ENCODE measurements at places on chromosomes 1 and 21. TPM values are rescaled to one million over a fixed set of nuclear protein-coding genes. Genes with fewer than 3 reads are reported as not detected.

- peak overlapping the region; percentile 72 for H3K4me3 ChIP-seq
- H3K27me3 ChIP-seq: no peaks in the 10 kb centered on the region
- peaks cover 4% of the 10 kb centered on the region for H3K36me3 ChIP-seq
- DNase-seq: peak; percentile 52
- H3K27ac ChIP-seq: peak overlapping the region; percentile 83
These were observed 7.6 kb downstream of the GPR37L1 start for GRCh38 chr1:202130297-202130721.

CD5L gene
- total RNA-seq: not detected

- H3K27me3 ChIP-seq: no peaks in the 10 kb centered on the region
- H3K36me3 ChIP-seq: peaks cover 12% of the 10 kb centered on the region
- H3K4me1 ChIP-seq: peaks cover 45% of the 10 kb centered on the region
- peak overlapping the region; percentile 43 for H3K27ac ChIP-seq
These were observed 112.9 kb upstream of the IPO9 start for GRCh38 chr1:201715801-201716741.

F3 gene
- total RNA-seq: 4.6 TPM

DNA sequence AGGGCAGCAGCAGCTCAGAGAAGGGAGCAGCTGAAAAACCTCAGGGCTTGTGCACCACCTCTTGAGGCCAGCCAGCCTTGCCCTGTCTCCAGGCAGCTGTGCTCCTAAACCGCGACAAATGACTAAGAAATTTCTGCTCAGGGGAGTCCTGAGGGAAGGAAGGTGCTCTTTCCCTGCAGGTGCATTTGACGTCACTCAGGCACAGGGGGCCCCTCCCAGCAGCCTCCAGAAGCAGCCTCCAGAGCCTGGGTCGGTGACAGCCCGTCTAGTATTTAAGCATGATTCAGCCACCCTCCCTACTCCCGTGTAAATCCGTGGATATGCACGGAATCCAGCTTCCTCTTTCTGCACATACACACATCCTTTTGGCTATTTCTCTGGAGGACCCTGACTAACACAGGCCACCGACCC, 560.5 kb downstream of the KIF26B start:
- no peaks in the 10 kb centered on the region for H3K4me1 ChIP-seq
- no peaks in the 10 kb centered on the region for H3K27me3 ChIP-seq
- H3K27ac ChIP-seq: peak overlapping the region; percentile 72

- H3K27me3 ChIP-seq: no peaks in the 10 kb centered on the region
- H3K36me3 ChIP-seq: peaks cover 37% of the 10 kb centered on the region
These were observed 965.2 kb downstream of the TTLL7 start for GRCh38 chr1:83033682-83034081.

- no peaks in the 10 kb centered on the region for H3K36me3 ChIP-seq
- no peak overlapping the region for H3K4me3 ChIP-seq
- DNase-seq: no peak
- peak overlapping the region; percentile 76 for H3K27ac ChIP-seq
- no peaks in the 10 kb centered on the region for H3K27me3 ChIP-seq
- H3K4me1 ChIP-seq: peaks cover 10% of the 10 kb centered on the region
These were observed 100.7 kb upstream of the ATP1B1 start for GRCh38 chr1:169005776-169006175.

- H3K4me3 ChIP-seq: no peak overlapping the region
- peaks cover 10% of the 10 kb centered on the region for H3K4me1 ChIP-seq
- H3K27ac ChIP-seq: no peak overlapping the region
- peaks cover 7% of the 10 kb centered on the region for H3K27me3 ChIP-seq
- no peak for DNase-seq
- no peaks in the 10 kb centered on the region for H3K36me3 ChIP-seq
These were observed 23.1 kb downstream of the KIAA0040 start for GRCh38 chr1:175169286-175170018.

DNA sequence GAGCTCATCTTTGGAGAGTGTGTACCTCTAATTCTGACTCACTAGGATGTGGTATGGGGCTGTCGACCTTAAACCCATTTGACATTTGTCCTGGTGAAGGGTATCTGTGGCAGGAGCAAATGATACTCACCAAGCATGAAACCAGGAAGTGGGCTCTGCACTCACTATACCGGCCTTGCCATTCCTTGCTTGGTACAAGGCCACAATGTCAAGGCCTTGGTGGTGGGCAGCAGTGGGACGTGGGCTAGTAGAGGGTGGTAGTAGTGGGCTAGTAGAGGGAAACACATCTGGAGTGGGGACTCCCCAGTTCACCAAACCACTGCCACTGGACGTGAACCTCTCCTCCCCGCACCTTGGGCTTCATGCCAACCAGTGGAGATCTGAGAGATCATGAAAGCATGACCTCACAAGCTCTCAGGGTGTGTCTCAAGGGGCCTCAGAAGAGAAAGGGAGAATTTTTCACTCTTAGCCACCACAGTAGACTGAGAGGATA, 11.5 kb downstream of the TNFSF4 start:
- no peak overlapping the region for H3K4me3 ChIP-seq
- no peak for DNase-seq
- no peaks in the 10 kb centered on the region for H3K36me3 ChIP-seq
- no peak overlapping the region for H3K27ac ChIP-seq
- H3K4me1 ChIP-seq: no peaks in the 10 kb centered on the region

GLMN gene
- total RNA-seq: 24.8 TPM

KCNJ6 gene
- 0.68 TPM for total RNA-seq

- DNase-seq: no peak
- no peaks in the 10 kb centered on the region for H3K36me3 ChIP-seq
- no peak overlapping the region for H3K4me3 ChIP-seq
- H3K27me3 ChIP-seq: no peaks in the 10 kb centered on the region
These were observed 93.4 kb upstream of the KCNK1 start for GRCh38 chr1:233520261-233521191.

TSPEAR gene
- total RNA-seq: not detected

DNA sequence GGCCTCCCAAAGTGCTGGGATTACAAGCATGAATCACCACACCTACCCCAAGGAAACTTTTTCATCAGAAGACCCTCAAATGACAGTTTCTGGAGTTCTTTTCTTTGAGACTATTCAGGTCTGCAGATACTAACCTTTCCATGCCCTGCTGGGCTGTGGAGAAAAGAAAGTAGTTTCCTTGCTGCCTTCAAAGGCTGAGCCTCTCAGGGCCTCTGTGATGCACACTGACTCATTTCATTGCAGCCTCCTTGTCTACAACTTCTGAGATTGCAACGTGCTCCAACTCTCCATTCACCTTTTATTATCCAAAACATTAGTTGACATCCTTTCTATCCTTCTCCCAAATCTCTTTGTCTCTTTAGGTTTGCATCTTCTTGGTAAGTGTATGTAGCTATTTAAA, 8.8 kb upstream of the SAMSN1 start:
- H3K27me3 ChIP-seq: no peaks in the 10 kb centered on the region
- H3K27ac ChIP-seq: no peak overlapping the region
- H3K4me1 ChIP-seq: no peaks in the 10 kb centered on the region
- no peak overlapping the region for H3K4me3 ChIP-seq

CYP4Z1 gene
- not detected for total RNA-seq

L1TD1 gene
- 10.1 TPM for total RNA-seq

DNA sequence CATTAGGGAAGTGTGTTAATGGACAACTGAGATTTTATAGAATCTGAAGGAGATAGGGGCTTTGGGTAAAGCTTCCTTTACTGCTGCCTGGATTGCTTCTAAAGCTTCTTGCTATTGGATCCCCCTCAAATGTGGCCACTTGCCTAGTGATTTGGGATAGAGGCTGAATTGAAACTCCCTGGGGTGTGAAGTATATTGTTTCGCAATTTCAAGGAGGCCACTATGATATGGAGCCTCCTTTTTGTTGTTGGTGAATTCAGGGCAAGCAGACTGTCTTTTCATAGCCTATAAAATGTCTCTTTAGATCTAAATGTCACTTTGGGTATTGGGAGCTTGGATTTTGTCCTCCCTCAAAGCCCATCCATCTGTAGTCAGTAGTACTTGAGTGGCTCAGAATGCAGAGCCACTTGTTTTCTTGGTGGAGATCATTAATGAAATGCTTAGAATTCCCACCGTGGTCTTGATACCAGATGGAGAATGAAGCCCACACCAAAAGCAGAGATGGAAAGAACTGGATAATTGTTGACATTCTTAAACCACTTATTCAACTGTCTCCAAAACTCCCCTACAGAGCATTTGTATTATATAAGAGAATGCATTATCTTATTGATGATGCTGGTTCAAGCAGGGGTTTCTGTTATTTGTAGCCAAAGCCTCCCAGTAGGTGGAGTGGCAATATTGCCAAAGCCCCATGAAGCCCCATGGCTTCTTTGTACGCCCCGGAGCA, 144.3 kb upstream of the KCNE2 start:
- H3K27me3 ChIP-seq: no peaks in the 10 kb centered on the region
- H3K4me1 ChIP-seq: peaks cover 17% of the 10 kb centered on the region
- no peak overlapping the region for H3K27ac ChIP-seq
- DNase-seq: no peak
- H3K4me3 ChIP-seq: no peak overlapping the region

DNA sequence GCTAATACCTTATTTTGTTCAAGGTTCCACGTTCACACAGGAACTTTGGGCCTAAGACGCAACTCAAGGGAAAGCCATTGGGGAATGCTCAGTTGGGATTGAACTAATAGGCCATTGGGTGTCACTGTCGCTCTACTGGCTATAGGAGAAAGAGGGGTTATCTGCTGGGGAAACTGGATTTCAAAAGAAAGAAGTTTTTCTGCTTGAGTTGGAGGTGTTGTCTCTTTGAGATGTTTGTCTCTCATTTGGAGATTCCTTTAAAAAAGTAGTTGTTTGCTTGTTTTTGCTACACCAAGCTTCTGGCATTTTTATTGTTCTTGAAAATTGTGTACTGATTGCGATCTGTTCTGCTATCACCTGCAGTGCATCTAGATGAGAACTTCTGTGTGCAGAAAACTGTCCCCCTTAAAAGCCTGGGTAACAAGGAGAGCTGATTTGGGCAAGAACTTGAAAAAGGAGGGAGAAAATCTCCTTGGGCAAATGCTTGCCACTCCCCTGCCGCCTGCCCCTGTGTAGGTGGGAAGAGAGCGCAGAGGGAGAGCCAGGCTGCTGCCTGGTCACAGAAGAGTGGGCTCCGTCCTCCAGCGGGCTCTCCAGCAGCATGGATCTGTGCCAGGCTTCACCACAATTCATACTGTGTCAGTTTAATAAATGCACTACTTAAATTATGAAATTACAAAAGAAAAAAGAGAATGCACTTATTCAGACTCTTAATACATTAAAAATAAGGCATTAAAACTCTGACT, 39.9 kb downstream of the PEX14 start:
- no peak overlapping the region for H3K27ac ChIP-seq
- H3K4me1 ChIP-seq: peaks cover 49% of the 10 kb centered on the region
- H3K4me3 ChIP-seq: no peak overlapping the region
- no peak for DNase-seq
- peaks cover 1% of the 10 kb centered on the region for H3K36me3 ChIP-seq

MROH9 gene
- not detected for total RNA-seq

DNA sequence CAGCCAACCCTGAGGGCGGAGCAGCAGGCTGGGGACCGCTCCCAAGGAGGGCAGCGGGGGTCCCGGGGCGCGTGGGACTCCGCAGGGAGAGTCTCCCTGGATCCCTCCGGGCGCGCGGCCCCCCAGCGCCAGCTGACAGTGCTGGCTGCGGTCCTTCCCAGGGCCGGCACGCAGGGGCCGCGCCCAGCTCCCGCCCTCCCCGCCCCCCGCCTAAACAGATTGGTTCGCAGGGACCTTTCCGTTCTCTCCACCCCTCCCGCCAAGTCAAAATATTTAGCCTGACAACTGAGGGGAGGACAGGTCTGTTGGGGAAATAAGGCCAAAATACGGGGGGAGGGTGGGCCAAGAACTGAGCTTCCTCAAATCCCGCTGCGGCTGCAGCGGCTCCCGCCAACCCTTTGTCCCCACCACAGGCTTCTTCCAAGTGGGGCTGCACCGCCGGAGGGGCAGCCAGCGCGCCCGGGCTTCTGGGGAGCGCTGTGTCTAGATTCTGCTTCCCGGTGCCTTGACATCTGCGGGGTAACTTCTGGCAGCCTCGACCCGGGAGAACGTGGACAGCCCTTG, at the start of gene INSRR:
TSS of gene INSRR (minus strand) at position 159 of the 564 bp plus-strand sequence. CDS start 496 bp downstream, outside the sequence.
- H3K27me3 ChIP-seq: peaks cover 83% of the 10 kb centered on the region
- peak within 1 kb of the TSS; percentile 79 for H3K4me3 ChIP-seq
- H3K4me1 ChIP-seq: peaks cover 27% of the 10 kb centered on the region
- no peak within 1 kb of the TSS for H3K27ac ChIP-seq

- DNase-seq: no peak
- H3K27me3 ChIP-seq: peaks cover 8% of the 10 kb centered on the region
- no peaks in the 10 kb centered on the region for H3K36me3 ChIP-seq
These were observed 48.9 kb upstream of the LEPR start for GRCh38 chr1:65371544-65371943.

DNA sequence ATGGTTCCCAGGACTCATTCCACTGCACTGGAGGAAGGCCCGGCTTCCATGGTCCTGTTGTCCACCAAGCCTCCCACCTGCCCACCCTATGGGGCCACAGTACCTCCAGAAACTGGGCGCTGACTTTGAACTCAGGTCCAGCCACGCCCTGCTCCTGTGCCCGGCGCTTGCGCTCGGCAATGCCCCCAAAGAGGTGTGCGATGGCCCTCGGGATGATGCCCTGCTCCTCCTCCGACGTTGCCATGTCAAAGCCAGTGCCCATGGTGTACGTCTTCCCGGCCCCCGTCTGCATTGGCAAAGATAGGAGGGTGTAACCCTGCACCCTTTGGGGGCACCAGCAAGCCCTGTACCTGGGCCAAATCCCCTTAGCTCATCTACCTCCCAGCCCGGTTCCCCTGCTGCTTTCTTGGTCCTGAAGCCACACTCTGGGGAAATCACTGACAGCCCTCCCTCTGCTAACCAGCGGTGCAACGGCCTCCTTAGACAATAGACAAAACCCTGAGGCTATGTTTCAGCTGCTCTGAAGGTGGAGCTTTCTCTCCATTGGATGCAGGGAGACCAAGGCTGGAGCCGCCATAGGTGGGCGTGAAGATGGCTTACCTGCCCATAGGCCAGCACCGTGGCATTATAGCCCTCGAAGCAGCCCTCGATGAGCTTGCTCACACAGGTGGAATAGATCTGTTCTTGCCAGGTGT, 14.7 kb downstream of the KIF21B start:
- no peak for DNase-seq
- H3K27me3 ChIP-seq: no peaks in the 10 kb centered on the region
- H3K4me1 ChIP-seq: peaks cover 29% of the 10 kb centered on the region
- H3K4me3 ChIP-seq: no peak overlapping the region
- no peak overlapping the region for H3K27ac ChIP-seq
- no peaks in the 10 kb centered on the region for H3K36me3 ChIP-seq

TCHH gene
- total RNA-seq: not detected

CD52 gene
- not detected for total RNA-seq

GRCh38 chr21:42688841-42689371, 35.5 kb downstream of the PDE9A start:
- DNase-seq: no peak
- no peaks in the 10 kb centered on the region for H3K4me1 ChIP-seq
- H3K27me3 ChIP-seq: no peaks in the 10 kb centered on the region
- peak overlapping the region; percentile 67 for H3K27ac ChIP-seq
- peaks cover 9% of the 10 kb centered on the region for H3K36me3 ChIP-seq
- no peak overlapping the region for H3K4me3 ChIP-seq

PGLYRP3 gene
- total RNA-seq: not detected

- no peaks in the 10 kb centered on the region for H3K4me1 ChIP-seq
- no peak overlapping the region for H3K4me3 ChIP-seq
- DNase-seq: no peak
- H3K27ac ChIP-seq: no peak overlapping the region
These were observed 663.7 kb downstream of the PTPRC start for GRCh38 chr1:199302554-199302953.
